ENCODE measurements at places on chromosomes 6 and 20.

GRCh38 chr20:19850198-19850533 lies 92.1 kb downstream of the RIN2 start:
- no peak for DNase-seq

GRCh38 chr6:84018453-84019061 lies 15.0 kb upstream of the MRAP2 start:
- DNase-seq = no peak

DNA sequence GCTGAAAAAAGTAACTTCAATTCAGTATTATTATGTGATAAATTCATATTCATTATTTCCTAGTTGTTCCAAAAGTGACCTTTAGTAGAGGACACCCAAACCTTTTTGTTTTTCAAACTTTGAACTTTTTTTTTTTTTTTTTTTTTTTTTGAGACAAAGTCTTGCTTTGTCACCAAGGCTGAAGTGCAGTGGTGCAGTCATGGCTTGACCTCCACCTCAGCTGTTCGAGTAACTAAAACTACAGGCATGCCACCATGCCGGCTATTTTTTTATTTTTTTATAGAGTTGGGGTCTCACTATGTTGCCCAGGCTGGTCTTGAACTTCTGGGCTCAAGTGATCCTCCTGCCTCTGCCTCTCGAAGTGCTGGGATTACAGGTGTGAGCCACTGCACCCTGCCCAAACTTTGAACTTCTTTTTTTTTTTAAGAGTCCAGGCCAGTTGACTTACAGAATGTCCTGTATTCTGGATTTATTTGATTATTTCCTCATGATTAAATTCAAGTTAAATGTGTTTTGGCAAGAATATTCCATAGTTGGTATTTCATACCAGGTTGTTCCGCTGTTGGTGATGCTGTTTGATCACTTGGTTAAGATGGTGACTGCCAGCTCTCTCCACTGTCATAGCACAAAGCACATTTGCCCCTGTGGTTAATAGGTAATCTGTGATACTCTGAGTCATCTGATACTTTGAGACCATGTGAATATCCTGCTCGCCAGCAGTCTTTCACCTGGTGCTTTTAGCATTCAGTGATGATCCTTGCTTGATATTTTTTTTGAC lies 48.0 kb downstream of the VAPB start:
- no peak for DNase-seq

GRCh38 chr20:56400001-56400640 lies 7.7 kb downstream of the CSTF1 start:
- peak; percentile 49 for DNase-seq

DNA sequence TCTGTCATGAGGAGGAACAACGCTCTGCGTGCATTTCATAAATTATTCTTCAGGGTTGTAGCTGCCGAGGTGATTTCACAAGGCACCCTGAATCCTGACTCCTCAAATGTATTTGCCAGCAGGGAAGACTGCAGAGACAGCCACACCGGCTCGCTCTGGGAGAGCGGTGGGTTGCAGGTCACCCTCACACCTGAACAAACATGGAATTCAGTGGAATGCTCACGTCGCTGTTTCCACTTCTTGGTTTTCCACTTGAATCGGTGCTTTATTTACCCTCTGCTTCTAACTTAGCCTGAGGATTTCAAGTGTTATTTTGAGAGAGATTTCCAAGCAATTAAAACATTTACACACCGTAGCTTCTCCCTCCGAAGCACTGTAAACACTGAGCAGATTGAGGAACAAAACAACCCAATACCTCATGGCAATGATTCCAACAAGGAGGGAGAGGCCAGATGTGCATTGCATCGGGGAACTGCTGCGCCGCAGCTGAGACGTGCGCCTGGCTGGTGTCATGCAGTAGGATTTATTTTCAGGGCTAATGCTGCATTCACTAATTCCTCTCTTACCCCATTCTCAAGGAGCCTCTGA lies 59.5 kb upstream of the GGTLC1 start:
- no peak for DNase-seq

- no peak for DNase-seq
These were observed 20.0 kb downstream of the TBC1D7 start for GRCh38 chr6:13308332-13308731.

- DNase-seq = peak; percentile 4
These were observed 27.8 kb downstream of the RNF8 start for GRCh38 chr6:37381579-37381978.

DNA sequence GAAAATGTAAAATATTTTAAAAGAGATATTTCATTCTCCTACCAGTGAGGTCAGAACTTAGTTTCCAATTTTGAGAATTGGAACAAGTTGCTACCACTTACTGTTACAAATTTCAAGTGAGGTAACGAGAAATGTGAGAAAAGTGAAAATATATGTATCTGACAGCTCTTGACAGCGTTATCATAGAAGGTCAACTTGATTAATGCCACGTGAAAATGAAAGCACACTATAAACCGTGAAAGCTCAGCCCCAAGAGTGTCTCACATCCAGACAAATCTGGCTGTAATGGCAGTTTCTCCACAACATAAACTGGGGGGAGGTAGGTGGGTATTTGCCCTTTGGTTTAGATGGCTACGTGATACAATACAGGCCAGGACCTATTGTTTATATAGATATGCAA lies 13.9 kb downstream of the HDGFL1 start:
- no peak for DNase-seq

DNA sequence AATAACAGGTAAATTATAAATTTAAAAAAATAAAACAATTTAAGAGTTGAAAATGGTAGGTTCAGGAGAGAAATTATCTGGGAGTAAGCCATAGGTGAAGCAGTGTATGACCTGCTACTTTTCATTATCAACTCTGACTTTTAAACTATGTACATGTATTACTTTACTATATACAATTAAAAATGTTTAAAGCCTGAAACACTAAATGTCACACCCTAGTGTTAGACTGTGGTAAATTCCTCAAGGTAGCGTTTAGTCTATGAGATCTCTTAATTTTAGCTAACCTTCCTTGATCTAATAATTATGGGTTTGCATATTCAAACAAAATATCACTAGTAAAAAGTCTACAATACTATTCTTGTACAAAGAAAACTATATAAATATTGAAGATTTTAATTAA lies 22.3 kb upstream of the TBC1D32 start:
- DNase-seq = no peak

DNA sequence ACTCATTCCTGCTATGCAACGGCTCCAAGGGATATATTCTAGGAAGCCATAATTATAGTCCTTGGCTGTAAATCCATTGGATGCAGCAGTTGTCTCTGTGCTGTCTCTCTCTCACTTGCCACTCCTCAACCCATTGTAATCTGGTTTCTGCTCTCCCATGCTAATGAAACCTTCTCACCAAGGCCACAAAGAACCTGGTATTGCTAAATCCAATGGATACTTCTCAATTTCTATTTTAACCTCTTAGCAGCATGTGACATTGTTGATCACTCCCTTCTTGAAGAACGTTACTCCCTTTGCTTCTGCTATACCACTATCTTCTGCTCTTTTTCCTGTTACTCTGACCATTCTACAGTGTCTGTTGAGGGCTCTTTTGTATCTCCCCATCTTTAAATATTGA lies 39.8 kb upstream of the GCLC start:
- DNase-seq = no peak

- DNase-seq = no peak
These were observed 615 bp upstream of the EYA2 start for GRCh38 chr20:46893877-46894578.

GRCh38 chr6:35727231-35727934 lies 9.4 kb upstream of the ARMC12 start:
- DNase-seq = peak; percentile 43

GRCh38 chr6:142833054-142833453 lies 111.9 kb downstream of the HIVEP2 start:
- peak; percentile 57 for DNase-seq

DNA sequence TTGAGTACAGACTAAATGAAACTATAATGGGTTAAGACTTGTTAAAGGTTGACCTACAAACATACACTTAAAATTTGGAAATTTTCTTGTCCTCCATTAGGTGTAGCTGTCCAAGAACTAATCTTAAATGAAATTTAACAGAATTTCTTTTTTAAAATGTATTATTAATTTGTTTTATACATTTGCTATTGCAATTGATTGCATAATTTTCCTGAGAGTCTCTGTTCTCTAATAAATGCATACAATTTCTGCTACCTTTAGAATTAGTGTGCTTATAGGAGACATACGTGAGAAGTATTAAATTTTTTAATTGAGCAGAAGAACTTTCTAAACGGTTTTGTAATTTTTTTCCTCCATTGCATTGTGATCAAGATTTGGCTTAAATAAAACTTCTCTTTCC lies 1.5 kb downstream of the FAM135A start:
- no peak for DNase-seq

DNA sequence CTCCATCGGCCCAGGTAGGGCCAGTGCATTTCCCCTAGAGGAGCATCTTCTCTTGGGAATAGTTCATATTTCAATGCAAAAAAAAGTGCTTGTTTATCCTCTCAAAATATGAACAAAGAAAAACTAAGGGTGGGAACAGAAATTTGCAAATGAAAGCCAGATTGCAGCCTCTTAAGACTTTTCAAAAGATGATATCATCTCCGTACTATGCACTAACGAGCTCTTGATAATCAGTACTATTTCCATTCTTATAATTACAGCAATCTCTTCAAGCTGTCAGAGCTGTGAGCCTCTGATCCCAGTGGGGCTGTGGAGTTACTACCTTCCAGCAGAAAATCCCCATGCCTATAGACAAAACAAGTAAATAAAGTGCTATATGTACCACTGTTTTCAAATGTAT lies 77.1 kb downstream of the SOD2 start:
- DNase-seq = no peak

DNA sequence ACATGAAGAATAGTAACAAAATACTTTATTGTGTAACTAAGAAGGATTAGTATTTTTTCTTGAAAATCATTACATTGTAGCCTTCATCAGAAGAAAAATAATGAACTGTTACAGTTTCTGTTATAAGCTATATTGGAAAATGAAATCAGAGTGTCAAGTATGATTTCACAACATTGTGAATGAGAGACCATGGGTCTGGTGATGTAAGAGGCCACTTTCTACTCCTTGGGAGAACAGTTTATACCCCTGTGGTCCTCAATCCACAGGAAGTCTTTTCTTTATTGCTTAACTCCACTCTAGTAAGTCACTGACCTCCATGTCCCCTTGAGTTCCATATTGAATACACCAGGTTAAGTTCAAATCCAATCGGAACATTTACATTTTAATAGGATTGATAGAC lies 218.7 kb upstream of the FERMT1 start:
- no peak for DNase-seq

GRCh38 chr20:45189861-45190260 lies 15.2 kb downstream of the PI3 start:
- no peak for DNase-seq

- DNase-seq = no peak
These were observed 753.4 kb downstream of the QKI start for GRCh38 chr6:164167873-164168405.

DNA sequence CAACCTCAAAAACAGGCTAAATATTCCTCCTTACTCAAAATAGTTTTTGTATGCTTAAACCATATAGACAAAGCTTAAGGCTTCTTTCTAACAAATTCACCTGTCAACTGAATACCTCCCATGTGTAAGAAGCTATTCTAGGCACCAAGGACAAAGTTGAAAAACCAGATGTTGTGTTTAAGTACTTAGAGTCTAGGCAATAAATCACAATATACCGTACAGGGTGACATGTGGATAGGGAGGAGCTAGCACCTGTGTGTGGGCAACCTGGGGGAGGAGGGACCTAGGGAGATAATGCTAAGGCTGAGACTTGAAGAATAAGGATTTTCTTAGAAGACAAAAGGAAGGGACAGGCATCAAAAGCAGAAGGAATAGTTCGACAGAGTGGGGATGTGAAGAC lies 123.5 kb downstream of the LMBRD1 start:
- DNase-seq = no peak

DNA sequence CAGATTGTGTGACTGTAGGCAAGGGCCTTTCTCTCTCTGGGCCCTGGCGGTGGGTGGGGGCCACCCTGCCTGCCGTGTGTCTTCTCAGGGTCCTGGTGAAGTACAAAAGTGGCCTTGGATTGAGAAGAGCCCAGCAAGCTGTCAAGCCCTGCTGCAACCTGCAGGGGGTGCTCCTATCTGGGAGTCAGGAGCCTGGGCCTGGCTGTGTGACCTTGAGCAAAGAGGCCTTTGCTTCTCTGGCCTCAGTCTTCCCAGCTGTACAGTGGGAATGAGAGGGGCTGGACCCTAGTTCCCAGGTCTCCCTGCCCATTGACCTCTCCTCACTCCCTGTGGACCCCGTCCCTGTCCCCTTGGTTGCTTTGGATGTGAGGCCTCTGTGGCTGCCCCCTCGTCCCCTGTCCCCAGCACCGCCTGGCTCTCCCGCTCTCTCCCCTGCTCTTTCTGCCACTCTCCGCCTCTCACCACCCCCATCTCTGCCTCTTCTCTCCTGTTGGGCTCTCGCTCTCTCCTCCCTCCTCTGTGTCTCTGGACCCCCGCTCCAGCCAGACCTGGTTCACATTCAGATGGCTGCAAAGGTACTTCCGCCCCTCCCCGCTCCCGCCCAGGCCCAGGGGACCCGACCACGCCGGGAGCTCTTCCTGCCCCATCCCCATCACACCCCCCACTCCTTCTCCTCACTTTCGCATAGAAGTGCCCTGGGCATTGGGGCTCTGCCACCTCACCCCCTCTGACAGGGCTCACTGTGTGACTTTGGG lies 46.7 kb downstream of the SRC start:
- peak; percentile 32 for DNase-seq

- DNase-seq = no peak
These were observed 47.6 kb downstream of the RALGAPB start for GRCh38 chr20:38520261-38520660.

- DNase-seq = no peak
These were observed 296.9 kb upstream of the SGK1 start for GRCh38 chr6:134614606-134615485.

- DNase-seq = no peak
These were observed 5.2 kb downstream of the TEAD3 start for GRCh38 chr6:35491558-35492257.

GRCh38 chr6:80725156-80725930 lies 618.9 kb downstream of the BCKDHB start:
- DNase-seq = no peak

- peak; percentile 21 for DNase-seq
These were observed 634 bp downstream of the HSF2 start for GRCh38 chr6:122400121-122400450.

DNA sequence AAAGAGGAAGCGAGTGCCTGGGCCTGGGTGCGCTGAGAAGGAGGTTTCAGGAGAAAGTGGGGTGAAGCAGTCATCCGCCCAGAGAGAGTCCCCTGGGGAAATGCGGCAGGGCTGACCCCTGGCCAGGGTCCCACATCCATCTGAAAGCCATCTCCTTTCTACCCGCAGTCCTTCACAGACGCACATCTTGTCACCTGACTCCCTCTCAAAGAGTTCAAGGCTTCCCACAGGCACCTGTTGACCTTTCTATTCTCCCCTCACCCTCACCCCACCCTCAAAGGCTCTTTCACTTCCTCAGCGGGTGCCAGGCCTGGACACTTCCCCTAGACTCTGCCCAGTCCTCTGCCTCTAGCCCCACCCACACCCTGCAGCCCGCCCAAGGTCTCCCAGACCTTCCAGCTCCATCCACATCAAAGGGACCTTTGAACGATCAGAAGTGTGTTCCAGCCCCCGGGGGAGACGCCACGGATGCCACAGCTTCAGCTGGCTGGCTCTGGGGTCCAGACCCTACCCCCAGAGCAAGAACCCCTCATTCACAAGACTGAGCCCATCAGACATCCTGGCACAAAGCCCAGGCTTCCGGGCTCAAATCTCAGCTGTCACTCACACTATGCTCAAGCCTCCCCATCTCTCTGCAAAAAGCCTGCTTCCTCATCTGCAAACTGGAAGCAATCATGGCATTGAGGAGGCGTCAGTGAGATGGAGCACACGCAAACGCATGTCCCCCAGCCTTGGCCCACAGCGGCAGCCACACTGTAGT lies 2.1 kb downstream of the CTSZ start:
- DNase-seq = peak; percentile 26

Data from stimulated activated CD4-positive, alpha-beta T cell treated with anti-CD3 and anti-CD28 coated beads, Interleukin-1b, Interleukin-23, amount 100 ng/mL, for 48 hours (primary cell).